ENCODE measurements at places on chromosomes 4 and X.

GRCh38 chrX:18617407-18617750 is 54.5 kb downstream of the RS1 start:
- DNase-seq: no peak

DNA sequence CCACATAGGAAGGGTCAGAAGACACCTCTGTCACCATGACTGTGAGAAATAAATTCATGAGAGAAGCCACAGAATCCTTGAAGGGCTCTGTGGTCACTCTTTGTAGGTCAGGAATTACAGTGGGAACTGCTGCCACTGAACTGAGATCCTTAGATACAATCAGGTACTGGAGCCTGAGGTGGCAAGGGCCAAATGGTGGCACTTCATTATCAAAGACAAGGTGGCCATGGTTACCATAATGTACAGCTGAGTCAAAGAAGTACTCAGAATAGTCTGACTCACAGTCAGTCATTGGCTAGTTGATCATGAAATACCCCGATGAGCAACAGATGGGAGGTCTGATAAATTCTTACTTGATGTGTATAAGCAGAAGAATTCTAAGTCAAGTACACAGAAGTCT is 131.9 kb downstream of the RTL3 start:
- DNase-seq: no peak

DNA sequence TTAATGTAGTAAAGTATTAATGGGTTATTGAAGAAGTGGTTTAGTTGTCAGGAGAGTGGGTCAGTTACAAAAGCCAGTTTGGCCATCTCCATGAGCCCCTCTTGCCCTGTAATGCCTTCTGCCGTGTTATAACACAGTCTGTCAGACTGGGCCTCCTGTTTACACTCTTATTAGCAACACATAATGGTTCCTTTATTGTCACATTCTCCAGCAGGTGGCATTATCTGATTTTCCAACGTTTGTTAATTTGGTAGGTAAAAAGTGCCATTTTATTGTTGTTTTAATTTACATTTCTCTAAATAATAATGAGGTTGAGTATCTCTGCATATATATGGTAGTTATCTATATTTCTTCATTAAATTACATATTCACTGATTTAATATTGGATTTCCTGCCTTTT is 560.8 kb downstream of the FGF13 start:
- DNase-seq: no peak

GRCh38 chrX:16957751-16958150 is 11.3 kb downstream of the REPS2 start:
- DNase-seq: no peak

DNA sequence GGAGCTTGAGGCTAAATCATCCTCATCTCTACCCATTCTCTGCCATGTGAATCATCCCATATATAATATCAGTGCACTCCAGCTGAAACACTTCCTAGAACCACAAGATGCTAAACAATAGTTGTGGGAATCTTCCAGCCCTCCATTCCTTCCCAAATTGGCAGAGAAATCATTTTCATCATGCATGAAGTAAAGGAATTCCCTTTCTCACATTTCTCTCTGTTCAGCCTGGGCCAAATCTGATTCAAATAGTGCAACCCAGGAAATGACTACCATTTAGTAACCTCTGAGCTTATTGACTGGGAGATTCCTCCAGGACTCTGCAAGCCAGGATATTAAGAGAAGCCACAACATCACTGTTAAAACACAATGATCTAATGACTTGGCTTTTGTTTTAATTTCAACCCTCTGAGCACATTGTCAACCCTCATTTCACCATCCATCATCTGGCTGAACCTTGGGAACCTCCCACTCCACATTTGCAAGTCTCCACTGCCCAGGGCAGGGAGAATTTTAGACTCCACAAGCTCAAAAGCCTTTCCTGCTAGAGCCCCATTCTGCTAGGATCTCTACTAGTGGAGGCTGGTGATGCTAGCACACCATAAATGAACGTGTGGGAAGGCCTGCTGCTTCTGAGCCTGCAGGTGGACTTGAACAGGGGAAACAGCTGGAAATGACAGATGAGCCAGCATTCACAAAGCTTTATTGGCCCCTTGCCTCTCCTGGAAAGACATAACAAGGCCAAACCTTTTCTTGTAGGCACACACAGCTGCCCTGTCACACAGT is 133.9 kb downstream of the TET2 start:
- no peak for DNase-seq

GRCh38 chr4:16023776-16024408 is 59.9 kb downstream of the PROM1 start:
- no peak for DNase-seq
